Retinal pigment epithelial cell (primary cell): ENCODE measurements at places on chromosomes 1 and 21.

- DNase-seq, result no peak
Observed at GRCh38 chr1:91173346-91173890, 151.6 kb upstream of the ZNF644 start.

- DNase-seq, result no peak
Observed at GRCh38 chr1:37890378-37891014, 31.1 kb upstream of the MTF1 start.

DNA sequence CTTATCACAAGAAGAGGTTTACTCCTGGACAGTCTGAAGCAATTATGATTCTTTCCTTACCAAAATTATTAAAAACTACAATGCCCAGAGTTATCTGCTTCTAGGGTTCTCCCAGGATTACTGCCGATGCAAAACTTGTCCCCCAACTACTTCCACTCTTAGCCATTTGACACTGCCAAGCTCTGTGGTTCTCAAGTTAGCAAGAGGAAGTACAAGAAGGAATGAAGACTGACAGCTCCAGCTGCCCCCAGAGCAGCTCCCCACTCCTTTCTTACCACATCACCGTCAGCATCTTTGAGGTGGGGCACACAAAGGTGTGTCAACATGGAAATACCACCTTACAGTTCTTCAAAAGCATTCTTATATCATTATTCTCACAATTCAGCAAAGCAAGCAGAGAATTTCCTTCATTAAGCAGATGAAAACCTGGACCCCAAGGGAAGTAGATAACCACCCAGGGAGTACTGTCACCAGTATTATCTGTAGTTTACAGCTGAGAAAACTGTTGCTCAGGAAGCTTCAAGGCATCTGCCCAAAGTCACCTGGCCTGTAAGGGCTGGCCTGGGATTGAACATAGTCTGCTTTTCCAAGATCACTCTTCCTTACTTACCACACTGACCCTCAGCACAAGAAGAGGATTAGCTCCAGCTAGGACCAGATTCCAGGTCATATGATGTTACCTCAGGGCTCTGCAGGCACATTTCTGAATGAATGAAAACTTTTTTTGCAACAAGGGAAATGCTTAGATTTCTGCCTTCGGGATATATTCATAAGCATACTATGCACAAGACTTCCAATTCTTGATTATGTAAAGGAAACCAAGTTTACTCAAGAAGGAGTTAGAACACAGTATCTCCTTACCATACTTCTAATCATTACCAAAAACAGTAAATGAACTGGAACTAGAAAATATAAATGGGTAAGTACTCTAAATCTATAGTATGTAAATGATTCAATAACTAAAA lies 9.3 kb downstream of the PSMG1 start:
- no peak for DNase-seq

DNA sequence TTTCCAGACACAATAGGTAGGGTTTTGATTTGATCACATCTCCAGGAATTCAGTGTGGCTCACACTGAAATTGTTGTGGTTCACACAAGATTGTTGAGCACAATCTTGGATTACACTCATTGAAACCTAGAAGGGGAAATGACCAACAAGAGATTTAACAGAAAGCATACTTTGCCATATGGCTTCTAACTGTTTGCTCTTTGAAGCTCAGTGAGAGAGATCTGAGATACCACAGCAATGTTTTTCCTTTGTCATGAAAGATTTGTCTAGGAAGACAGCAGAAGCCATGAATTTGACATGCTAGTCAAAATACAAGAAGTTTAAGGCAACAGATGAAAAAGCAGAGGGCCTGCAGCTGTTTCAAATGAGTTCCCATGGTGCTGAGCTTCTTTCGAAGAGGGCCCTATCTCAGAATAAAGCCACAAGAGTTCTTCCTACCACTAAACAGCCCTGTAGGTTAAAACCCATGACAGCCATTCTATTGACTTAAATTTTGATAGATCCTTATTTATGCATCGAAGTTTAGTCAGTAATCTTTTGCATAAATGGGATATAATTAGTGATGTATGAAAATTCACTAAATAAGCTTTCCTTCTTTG lies 650.4 kb downstream of the LTN1 start:
- no peak for DNase-seq

- no peak for DNase-seq
Observed at GRCh38 chr1:83997631-83998030, 1.3 kb downstream of the TTLL7 start.

DNA sequence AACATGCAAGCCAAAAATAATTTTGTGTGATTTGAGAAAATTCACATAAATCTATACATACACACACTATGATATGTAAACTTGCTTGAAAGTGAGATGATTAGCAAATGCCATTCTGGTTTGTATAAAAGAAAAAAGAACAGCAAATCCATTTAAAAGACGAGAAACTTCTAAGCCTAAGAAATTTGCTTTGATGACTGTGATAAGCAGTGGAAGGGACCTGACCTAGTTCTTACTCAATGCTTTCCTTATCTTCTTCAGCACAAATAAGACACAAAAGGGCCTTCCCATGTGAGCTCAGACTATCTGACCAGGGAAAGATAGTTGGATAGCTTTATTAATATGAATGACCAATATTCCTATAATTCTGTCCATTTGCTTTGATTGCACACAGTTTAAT lies 25.3 kb upstream of the NMNAT2 start:
- DNase-seq, result no peak

GRCh38 chr1:39490596-39491145 lies 765 bp upstream of the BMP8A start:
- no peak for DNase-seq

- DNase-seq, result no peak
Observed at GRCh38 chr1:159068886-159069285, 7.7 kb downstream of the AIM2 start.

GRCh38 chr21:23968722-23969647 lies 1638.3 kb downstream of the MRPL39 start:
- no peak for DNase-seq

- DNase-seq, result no peak
Observed at GRCh38 chr1:206461602-206462455, 8.4 kb upstream of the IKBKE start.

DNA sequence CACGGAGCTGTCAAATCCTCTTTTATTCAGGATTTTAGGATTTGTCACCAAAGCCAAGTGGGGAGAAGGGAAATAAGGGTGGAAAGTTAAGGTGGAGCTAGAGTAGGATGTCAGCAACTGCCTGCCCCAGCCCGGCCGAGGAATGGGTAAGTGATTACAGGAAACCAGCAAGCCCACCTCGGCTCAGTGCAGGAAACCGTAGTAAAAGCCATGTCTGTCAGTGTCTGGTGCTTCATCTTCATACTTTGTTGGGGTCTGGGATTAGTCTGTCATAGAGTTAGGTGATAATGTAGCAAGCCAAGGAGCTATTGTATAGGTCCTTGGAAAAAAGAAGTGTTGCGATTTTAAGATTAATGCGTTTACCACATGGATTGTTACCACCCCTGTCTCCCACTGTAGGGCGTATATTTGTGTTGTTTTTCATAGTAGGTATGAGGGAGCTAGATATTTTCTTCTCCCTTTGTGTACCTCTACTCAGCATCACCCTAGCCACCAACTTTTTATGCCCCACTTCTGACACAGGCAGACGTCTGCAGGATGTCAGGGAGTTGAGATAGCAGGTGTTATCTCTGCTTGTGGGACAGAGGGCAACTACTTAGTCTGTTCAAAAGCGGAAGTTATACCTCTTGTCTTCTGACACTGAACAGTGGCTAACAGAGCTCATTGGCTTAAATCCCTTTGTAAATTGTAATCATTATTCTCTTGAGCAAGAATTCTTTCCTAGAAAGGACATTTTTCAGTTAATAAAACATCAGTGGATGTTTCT lies 253.7 kb downstream of the HHAT start:
- DNase-seq, result no peak

DNA sequence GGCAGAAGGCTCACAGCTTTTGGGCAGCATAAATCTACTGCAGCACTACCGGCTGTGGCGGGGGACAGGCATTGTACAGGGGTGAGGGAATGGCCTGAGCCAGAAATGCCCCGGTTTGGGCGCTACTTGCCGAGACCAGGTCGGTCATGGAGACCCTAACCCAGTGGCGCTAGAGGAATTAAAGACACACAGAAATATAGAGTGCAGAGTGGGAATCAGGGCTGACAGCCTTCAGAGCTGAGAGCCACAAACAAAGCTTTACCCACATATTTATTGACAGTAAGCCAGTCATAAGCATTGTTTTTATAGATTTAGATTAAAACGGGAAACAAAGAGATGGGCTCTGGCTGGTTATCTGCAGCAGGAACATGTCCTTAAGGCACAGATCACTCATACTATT lies 101.8 kb downstream of the POU2F1 start:
- DNase-seq, result no peak
